ENCODE measurements at places on chromosomes 16 and 17. TPM values are rescaled to one million over a fixed set of nuclear protein-coding genes. Genes with fewer than 3 reads are reported as not detected.
A peak's percentile ranks its signal among the peaks of the same experiment; 100 is the strongest.

GRCh38 chr17:47641202-47641601 lies 8.5 kb upstream of the KPNB1 start:
- DNase-seq, result no peak

Gene TP53TG3E
- not detected for total RNA-seq

Gene CDYL2
- 2.4 TPM for total RNA-seq

DNA sequence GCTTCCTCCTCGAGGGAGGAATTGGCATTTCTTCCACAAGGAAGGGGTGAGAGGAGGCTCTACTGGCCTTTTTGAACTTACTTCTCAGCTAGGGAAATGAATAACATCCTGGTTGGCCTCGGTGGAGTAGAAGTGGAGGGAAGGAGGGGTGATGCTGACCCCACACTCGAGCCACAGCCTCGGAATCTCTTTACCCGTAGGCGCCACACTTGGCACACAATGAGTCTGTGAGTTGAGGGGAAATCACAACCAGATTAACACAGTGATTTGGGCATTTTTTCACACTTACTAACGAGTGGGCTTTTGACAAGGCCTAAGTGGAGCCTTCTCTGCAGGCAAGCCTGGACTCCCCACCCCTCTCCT lies 47.3 kb upstream of the TBX2 start:
- no peak for DNase-seq

DNA sequence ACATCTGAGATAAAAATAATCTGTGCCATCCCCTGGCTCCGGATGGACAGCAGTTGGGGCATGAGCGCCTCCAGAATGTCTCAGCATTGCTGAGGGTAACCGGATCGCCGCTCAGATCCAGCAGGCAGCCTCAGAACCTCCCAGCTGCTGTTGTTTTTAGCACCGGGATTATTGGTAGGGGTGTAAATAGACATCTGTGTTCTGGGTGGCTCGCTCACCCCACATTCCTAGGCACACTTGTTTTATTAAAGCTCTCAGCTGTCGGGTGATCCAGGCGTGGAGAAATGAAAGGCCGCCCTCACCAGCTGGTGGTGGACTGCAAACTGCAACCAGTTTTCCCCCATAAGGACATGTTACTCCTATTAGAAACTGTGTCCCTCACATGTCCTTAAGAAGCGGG lies 32.1 kb downstream of the MYH3 start:
- DNase-seq, result peak; percentile 97

DNA sequence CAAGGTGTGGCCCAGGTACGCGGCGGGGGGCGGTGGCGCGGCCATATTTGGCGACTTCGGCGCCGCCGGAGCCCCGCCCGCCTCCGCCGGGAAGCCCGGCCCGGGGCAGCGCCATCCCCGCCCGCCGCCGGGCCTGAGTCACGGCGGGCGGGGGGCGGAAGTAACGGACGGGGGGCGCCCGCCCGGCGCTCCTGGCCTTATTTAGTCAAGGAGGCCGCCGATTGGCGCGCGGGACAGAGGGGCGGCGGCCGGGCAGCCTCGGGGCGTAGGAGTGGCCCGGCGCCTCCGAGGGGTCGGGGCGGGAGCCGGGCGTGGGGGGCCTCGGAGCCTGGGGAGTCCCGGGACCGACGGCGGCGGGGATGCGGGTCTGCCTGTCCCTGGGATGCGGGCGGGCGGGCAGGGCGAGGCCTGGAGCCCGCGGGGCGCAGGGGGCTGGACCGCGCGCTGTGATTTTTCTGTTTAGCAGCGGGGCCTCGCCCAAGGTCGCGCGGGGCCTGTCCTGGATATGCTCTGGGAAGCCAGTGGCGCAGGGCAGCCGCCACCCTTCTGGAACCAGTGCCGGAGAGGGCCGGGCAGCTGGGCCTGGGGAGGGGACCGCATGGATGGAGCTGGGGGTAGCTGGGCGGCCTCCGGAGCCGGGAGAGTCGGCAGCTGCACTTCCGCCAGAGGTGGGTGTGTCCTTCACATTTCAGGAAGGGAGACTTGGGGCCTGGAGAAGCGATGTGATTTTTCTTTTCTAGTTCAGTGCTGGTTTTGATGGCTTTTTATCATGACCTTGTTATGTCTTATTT lies 2.3 kb upstream of the ACTG1 start:
- peak; percentile 90 for DNase-seq
